ENCODE measurements at places on chromosomes 6 and 20.

DNA sequence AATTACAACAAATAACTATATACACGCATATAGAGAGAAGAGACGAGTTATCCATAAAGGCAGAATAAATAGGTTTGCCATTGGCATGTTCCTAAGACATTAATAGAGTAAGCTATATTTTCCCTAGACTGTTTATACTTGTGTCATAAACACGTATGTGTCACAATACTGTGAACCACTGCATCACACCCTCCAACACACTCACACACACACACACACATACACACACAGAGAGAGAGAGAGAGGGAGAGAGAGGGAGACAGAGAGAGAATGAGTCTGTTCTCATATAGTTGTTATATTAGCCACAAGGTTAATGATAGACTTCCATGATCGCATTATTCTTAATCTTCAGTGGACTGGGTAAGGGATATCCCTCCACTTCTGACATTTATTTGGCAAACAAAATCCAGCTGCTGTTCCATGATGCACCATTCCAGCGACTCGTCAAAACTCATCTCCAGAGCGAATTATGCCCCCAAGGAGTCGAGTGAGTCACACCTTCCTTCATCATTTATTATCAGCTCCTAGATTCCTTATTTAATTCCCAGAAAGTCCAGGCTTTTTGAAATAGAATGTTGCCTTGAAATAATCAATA lies 82.8 kb upstream of the HIVEP1 start:
- no peak for DNase-seq

GRCh38 chr6:77092971-77093370 lies 370.3 kb downstream of the HTR1B start:
- no peak for DNase-seq

DNA sequence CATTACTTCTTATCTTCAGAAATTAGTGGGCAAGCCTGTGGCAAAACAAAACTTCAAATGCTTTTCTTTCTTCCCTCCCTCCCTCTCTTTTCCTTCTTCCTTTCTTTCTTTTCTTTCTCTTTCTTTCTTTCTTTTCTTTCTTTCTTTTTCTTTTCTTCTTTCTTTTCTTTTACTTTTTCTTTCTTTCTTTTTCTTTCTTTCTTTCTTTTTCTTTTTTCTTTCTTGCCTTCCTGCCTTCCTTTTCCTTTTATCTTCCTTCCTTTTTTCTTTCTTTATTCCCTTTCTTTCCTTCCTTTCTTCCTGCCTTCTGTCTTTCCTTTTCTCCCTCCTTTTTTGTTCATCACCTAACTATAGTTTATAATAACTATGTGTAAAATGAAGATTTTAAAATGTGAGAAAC lies 295.1 kb downstream of the SMOC2 start:
- DNase-seq: no peak

DNA sequence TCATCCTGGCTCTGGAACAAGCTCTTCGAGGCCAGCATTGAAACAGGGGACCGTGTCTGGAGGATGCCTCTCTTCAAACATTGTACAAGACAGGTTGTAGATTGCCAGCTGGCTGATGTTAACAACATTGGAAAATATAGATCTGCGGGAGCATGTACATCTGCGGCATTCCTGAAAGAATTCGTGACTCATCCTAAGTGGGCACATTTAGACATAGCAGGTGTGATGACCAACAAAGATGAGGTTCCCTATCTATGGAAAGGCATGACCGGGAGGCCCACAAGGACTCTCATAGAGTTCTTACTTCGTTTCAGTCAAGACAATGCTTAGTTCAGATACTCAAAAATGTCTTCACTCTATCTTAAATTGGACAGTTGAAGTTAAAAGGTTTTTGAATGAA lies 3.6 kb upstream of the CDKN1A start:
- DNase-seq: no peak

DNA sequence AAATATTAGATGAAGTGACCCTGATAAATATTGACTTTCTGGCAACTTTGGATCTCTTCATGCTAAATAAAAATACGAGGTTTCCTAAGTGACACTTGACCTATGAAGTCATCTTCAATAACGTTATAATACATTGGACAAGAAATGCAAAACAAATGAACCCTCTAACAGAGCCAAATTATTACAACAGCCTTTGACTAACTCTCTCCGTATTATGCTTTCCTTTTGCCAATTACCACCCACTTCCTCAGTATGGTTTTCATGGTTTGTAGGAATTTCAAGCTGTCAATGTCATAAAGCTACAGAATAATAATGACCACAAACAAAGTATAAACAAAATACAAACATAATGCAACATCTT lies 210.5 kb downstream of the MOXD1 start:
- DNase-seq: no peak

- no peak for DNase-seq
Measured at GRCh38 chr20:18822832-18823231, 9.2 kb downstream of the SCP2D1 start.

GRCh38 chr20:31707994-31708735 lies 14.5 kb downstream of the BCL2L1 start:
- DNase-seq: no peak

- DNase-seq: no peak
Measured at GRCh38 chr6:21437581-21437980, 156.0 kb upstream of the SOX4 start.

DNA sequence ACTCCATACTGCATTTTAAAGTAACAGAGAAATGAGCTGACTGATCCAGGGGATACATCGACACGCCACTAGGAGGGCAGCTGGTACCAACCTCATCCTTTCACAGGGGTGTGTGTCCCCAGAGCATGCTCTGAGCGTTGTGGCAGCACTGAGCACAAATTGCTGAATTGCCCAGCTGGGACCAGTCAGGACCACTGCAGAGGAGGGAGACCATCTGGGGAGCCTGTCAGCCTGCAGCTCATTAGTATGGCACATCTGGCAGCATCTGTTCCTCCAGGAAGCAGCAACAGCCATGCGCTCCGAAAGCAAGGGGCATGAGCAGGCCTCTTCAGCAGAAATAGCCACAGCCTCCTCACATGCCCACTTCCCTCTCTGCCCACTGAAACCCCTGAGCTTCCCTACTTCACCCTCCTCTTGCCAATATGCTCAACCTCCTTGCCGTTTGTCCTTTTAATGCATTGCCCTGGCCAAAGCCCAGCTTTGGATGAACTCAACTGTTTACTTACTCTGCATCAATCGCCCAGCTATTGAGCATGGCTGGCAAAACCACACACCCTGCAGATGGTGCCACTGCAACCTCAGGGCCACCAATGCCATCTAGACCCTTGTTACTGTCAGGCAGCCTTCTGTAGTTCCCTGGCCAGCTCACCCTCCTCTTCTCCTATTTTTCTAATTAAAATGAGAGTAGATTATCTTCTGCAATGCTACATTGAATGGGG lies 77.6 kb upstream of the NEDD9 start:
- DNase-seq: no peak

GRCh38 chr6:6218759-6219085 lies 101.7 kb downstream of the F13A1 start:
- no peak for DNase-seq

DNA sequence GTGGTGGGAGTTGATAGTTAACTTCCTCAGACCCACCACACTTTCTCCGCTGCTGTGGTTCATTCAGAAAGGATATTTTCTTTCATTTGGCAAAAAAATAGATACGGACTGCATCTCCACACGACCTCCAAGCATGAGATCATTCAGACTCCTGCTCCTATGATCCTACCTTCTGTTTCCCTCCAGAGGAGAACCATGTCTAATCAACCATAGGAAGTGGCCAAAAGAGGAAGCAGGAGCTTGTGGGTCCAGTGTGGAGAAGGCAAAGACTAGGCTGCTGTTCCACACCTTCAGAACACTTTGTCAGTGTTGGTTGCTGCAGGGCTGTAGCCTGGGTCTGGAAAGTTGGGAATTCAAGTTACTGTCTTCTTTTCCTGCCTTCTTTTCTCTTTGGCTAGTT lies 10.6 kb upstream of the KIF13A start:
- no peak for DNase-seq

DNA sequence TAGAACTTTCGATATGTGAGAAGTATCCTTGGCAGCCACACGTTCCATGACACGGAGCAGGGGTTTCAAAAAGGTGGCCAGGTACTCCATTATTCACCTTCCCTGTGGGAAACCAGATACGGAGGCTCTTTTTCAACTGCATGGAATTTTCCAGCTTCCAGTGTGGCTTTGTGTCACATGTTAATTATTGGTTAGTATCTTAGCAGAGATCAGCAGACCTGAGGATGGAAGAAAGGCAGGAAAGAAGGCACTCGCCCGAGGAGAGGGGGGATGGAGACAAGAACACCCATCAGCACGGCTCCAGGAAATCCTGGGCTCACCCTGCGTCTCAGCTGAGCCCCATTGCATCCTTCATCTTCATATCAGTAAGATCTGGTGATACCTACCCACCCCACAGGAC lies 115.5 kb downstream of the PXDC1 start:
- no peak for DNase-seq

GRCh38 chr20:41938353-41938752 lies 320.2 kb upstream of the CHD6 start:
- DNase-seq: no peak

- DNase-seq: no peak
Measured at GRCh38 chr6:119978274-119978889, 628.8 kb upstream of the MAN1A1 start.

GRCh38 chr6:11241793-11242201 lies 9.3 kb upstream of the NEDD9 start:
- DNase-seq: no peak

GRCh38 chr6:11273406-11274065 lies 41.1 kb upstream of the NEDD9 start:
- DNase-seq: no peak

- DNase-seq: no peak
Measured at GRCh38 chr6:46898006-46898405, 23.7 kb downstream of the ADGRF5 start.

GRCh38 chr20:63941282-63942081 lies 14.7 kb downstream of the UCKL1 start:
- DNase-seq: no peak

- no peak for DNase-seq
Measured at GRCh38 chr20:12928358-12928754, 80.4 kb upstream of the SPTLC3 start.

DNA sequence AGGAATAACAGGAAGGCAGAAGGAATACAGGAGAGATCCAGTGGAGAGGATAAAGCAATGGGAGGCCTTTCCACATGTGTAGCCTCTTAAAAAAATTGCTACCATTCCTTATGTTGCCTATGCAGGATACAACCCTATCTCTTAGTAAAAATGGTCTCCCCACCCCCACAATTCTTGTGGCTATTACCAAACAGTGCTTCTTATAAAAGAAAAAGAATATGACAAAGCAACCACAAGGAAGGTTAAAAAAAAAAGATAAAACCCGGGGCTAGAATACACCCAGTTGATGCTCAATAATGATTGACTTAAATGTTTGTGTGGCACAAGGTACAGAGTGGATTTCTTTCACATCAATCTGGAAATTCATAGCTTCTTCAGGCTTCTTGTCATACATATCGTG lies 250.9 kb downstream of the HIVEP2 start:
- no peak for DNase-seq

Measured in SK-N-DZ (cell line).